Stimulated activated CD4-positive, alpha-beta T cell treated with anti-CD3 and anti-CD28 coated beads, TNF-alpha, amount 100 ng/mL, for 4 hours (primary cell): ENCODE measurements at places on chromosomes 6 and 20.
A peak's percentile ranks its signal among the peaks of the same experiment; 100 is the strongest.

DNA sequence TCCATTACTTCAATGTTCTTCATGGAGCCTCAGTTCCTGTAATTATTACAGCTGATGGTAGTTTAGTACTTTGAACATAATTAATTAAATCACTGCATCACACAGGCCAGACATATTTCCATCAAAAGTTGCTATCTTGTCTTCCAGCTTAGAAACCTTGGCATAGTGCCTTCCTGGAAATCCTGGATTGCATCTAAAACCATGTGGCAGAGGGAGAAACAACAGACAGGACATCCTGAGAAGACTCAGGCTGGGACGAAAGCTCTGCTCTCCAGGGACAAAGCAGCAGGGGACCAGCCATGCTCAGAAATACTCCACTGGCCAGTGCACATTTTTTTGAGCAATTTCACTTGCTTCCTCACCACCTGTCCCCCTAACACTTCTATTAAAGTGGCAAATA lies 55.3 kb downstream of the TBX18 start:
- no peak for DNase-seq

DNA sequence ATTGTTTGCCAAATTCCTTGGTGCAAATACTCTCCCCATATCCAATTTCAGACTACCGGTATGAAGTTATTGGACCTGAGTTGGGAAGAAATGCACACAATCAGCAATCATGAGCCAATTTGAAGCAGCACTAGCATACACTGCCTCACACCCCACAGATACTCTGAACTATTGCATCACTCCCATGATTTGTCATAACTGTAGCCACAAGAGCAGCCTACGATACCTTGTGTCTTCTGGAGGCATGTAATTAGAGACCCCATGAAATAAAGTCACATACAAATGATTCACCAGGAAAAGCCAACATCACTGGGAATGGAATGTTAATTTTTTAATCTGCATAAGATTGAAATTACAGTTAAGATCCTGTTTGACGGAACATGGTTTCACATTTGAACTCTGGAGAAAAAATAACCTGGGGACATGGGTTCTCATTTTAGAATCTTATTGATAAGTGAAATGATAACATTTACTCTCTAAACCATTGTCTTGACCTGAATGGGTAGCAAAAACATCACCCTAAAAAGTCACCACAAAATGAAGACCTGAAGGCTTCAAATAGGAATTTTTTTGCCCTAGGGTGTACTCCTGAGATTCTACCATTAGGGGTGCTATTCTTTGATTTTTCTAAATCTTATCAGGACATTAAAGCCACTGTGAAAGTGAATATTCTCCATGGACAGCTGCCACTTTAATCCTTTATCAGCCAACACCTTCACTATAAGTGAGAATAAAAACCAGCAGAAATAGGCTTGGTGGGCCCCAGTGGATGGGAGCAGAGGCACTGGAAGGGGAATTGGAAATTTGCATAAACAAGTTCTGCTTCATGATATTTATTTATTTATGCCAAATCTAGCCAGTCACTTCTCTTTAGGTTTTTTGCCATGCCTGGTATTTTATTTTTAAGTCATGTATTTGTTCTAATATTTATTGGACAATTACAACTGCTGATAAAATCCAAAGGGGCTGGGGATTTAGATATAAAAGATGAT lies 34.5 kb upstream of the HBS1L start:
- DNase-seq = no peak

GRCh38 chr6:112690497-112691202 lies 343.5 kb downstream of the RFPL4B start:
- no peak for DNase-seq

GRCh38 chr20:33229843-33230242 lies 6.0 kb upstream of the BPIFA1 start:
- no peak for DNase-seq

DNA sequence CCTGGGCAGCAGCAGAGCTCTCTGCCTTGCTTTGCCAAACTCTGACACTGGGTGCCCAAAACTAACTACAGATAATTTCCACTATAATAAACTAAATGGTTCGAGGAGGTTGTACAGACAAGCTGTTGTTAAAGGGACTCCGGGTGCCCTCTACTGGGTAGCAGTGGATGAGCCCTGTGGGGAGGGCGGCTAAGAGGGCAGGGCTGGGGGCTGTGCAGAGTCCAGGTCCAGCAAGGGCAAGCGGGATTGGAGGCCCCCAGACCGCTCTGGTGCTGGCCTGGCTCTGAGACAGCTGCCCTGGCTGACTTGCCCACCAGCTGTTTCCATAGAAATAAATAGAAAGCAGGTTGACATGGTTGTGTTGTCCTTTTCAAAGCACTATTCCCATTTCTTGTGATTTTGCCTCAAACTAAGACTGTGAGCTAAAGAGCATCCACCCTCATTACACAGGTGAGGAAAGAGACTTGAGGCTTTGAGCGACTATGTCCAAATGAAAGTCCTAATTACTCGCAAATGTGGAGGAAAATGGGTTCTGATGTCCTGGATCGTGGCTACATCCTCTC lies 167.6 kb upstream of the CST7 start:
- no peak for DNase-seq

GRCh38 chr20:481167-481566 lies 18.8 kb upstream of the TBC1D20 start:
- DNase-seq = no peak

- DNase-seq = no peak
Measured at GRCh38 chr6:160356074-160356744, 8.0 kb downstream of the SLC22A3 start.

DNA sequence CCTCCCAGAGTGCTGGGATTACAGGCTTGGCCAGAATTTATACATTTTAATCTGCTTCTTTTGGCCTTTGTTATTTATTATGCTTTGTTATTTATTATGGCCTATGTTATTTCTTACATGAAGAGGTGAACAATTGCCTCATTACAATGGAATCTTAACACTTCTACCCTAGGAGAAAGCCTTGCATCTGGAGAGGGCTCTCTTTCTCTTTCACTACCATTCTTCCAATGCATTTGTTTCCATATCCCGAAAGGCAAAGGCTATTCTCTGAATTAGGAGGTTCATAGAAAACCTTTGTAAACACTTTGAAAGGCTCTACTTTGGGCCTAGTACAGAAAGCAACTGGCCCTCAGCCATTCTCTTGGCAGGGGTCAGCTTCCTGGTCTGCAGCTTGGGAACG lies 19.9 kb upstream of the DEK start:
- DNase-seq = no peak

- no peak for DNase-seq
Measured at GRCh38 chr6:163128324-163128723, 286.2 kb upstream of the QKI start.

DNA sequence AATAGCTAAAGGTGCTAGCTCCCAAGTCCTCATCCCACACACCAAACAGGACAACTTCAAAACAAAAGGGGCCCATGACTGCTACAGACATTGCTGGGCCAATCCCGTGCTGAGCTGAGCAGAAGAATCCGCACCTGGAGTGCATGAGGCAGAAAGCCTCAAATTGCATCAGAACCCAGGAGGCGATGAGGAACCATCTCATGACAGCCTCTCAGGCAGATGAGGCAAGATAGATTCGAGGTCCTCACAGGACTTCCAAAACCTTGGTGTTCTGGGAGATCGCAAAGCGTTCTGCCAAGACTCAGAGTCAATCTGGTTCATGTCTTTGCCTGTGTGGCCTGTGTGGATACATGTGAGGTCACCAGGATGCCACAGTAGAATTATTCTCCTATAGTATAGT lies 32.8 kb upstream of the SSTR4 start:
- DNase-seq = no peak

DNA sequence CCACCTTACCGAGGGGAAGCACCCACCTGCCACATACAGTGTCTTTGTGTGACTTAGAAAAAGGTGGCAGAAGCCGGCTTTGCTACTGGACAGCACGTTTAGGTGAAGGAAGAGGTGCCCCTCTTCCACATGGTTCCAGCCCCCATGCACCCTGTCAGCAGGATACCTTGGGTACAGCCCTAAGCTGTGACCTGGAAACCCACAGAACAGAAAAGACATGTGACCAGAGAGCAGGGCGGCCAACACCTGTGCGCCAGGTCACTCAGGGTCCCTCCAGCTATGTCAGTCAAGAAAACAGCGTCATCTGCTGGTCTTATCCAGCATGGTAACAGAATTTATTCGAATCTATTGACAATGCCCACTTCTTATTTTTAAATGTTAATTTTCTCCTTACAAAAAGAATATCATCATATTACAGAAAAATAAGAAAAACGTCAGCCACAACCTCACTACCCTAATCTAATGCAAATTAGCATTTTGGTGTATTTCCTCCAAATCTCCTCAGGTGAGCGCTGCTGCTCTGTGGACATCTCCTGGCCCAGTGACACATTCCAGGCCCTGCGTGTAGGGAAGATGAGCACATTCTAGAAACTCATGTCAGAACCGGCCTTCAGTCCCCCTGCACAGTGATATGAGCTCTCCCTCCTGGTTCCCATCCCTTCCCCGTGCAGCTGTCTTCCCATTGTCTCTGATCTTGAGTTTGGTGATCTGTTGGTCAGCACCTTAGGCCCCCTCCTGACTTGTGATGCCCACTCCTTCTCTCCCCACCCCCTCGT lies 37.2 kb downstream of the GTF2H5 start:
- no peak for DNase-seq

DNA sequence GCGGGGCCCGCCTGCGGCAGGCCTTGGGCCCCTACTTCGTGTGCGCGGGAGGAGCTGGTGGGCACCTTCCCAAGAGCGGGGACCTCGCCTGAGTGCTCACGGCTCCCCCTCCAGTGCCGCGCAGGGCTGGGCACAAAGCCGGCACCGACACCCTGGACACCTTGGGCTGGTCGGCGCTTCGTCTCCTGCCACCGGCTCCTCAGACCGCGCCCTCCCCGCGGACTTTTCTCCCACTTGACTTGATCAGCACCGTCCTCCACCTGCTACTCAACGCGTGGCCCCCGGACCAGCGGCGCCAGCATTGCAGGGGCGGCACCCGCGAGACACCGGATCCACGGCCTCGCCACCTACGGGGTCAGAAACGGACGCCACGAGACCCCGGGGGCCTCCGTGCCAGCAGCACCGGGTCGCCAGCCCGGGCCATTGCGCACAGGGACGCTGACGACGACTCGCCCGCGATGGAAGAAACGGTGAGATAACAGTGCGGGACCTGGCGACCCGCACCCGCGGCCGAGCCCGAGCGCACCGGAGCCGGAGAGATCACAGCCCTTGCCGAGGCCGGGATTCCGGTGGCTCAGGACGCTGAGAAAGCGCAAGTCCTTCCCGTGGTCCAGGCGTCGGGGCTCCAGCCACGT lies 154.2 kb downstream of the DLL1 start:
- DNase-seq = no peak

DNA sequence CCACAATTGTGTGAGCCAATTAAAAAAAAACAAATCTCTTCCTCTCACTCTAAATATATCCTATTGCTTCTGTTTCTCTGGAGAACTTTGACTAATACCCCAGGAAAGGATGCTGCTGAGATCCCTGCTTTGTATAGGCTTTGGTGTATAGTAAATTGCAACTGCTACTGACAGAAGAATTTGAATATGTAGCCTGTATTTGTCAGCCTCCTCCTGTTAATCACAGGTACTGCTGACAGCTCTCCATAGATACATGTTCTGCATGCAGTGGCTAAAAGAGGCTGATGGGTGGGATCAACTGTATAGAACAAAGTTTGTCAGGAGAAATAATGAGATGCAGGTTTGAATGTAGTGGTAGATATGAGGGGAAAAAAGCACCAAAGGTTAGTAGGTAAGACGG lies 95.0 kb downstream of the ARHGAP18 start:
- no peak for DNase-seq

- DNase-seq = no peak
Measured at GRCh38 chr6:149084026-149084425, 233.5 kb upstream of the TAB2 start.

GRCh38 chr20:20744170-20744725 lies 31.8 kb upstream of the RALGAPA2 start:
- no peak for DNase-seq

- DNase-seq = peak; percentile 8
Measured at GRCh38 chr6:130132286-130132701, 90.5 kb downstream of the SAMD3 start.

- no peak for DNase-seq
Measured at GRCh38 chr20:38132156-38132909, 32.7 kb downstream of the TGM2 start.

DNA sequence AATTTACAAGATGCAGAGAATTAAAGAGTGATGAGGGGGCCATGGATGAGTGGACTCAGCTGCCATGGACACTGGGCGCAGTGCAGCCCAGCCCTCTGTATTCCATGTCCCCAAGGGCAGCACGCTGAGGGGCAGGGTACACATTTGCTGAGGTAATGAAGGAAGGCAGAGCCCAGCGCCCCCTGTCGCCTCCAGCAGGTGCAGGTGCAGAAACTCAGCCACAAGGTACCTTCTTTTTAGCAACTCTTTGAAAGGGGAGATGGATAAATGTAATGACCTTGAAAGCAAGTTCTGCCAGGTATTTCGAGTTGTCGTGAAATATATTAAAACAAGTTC lies 7.1 kb downstream of the CD93 start:
- DNase-seq = no peak

DNA sequence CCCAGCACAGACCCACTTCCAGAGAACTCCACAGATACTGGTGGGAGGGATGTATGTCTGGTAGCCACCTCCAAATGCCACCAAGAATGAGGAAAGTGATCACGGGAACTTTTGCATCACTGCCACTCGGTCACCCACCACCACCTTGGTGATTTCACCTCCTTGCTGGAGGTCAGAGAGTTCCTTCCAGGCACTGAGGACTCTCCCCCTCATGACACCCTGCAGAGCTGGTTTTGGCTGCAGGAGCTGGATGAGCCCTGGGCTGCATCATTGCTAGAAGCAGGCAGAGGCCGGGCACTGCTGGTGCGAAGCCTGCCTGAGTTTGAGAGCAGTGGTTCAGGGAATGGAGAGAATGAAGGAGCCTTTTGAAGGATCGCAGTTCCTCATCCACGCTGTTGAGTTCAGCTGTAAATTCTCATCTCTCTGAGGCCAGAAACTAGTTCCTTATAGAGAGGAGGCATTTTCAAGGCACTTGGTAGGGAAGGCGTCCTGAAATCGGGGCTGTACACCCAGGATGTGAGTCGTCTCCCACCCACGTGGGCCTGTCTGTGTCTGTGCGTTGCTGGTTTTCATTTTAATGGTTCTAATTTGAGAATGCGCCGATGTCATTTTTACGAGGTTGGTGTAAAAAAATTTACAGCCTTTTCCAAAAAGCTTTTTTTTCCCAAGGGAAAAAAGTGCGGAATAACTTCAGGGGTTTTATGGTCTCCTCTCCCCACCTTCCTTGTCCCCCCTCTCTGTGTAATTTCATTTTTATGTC lies 25.0 kb downstream of the FOXP4 start:
- DNase-seq = no peak

DNA sequence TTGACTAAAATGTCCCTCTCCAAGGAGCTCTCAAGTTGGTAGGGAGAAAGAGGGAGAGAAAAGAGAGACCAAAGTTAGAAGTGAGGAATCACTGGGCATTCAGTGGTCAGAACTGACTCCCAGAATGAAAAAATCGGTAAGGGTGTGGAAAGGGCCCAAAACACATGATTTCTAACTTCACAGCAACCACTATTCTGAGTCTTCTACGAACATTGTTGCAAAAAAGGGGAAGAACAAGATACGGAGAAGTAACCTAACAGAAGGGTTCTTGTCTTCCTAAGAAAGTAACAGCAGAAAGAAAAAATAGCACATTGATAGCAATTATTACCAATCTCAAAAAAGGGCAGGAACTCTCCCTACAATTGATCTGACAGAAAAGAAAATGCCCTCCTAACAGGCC lies 65.6 kb downstream of the ATP9A start:
- no peak for DNase-seq

- DNase-seq = no peak
Measured at GRCh38 chr20:23147964-23148730, 62.0 kb upstream of the CD93 start.
